ENCODE measurements at places on chromosomes 4 and X. TPM values are rescaled to one million over a fixed set of nuclear protein-coding genes. Genes with fewer than 3 reads are reported as not detected.

GRCh38 chr4:148845609-148846008 lies 403.4 kb upstream of the NR3C2 start:
- no peak overlapping the region for H3K27ac ChIP-seq
- H3K36me3 ChIP-seq: no peaks in the 10 kb centered on the region
- H3K4me1 ChIP-seq: no peaks in the 10 kb centered on the region
- no peak overlapping the region for H3K4me3 ChIP-seq

DNA sequence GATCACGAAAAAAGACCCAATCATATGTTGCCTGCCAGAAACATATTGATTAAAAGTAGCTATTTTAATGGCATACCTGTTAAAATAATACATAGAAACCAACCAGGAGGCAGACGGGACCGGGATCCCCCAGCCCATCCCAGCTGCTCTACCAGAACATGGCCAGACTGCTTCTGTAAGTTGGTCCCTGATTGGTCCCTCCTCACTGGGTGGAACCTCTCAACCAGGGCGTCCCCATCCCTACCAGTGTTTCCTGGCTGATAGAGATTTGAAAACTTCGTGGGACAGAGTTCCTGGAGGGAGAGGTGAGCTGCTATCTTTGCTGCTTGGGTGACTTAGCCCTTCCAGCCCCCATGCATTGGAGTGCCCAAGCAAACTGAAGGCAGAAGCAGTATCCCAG lies 256.2 kb downstream of the TRAM1L1 start:
- no peaks in the 10 kb centered on the region for H3K4me1 ChIP-seq
- H3K27me3 ChIP-seq: no peaks in the 10 kb centered on the region
- no peak for DNase-seq
- H3K27ac ChIP-seq: no peak overlapping the region
- no peaks in the 10 kb centered on the region for H3K36me3 ChIP-seq

- no peak overlapping the region for H3K27ac ChIP-seq
- H3K4me3 ChIP-seq: no peak overlapping the region
- no peaks in the 10 kb centered on the region for H3K4me1 ChIP-seq
- no peaks in the 10 kb centered on the region for H3K27me3 ChIP-seq
- DNase-seq: no peak
- no peaks in the 10 kb centered on the region for H3K36me3 ChIP-seq
Measured at GRCh38 chr4:176745902-176746301, 46.8 kb downstream of the VEGFC start.

DNA sequence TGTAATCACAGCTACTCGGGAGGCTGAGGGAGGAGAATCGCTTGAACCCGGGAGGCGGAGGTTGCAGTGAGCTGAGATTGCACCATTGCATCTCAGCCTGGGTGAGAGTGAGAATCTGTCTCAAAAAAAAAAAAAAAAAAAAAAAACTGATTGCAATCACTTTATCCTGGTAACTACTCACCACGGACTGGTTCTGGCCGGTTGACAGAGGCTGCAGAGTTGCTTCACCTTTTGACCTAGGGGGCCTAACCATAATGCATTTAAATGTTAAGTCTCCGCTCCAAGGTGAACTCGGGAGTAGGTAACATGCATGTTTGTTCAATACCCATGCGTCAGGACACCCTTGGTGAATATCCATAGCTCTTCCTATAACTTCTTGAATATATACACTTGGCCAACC lies 1.8 kb downstream of the PPP2R3B start:
- peaks cover 10% of the 10 kb centered on the region for H3K4me1 ChIP-seq
- H3K36me3 ChIP-seq: peaks cover 7% of the 10 kb centered on the region
- H3K4me3 ChIP-seq: no peak overlapping the region
- DNase-seq: no peak
- H3K27me3 ChIP-seq: peaks cover 3% of the 10 kb centered on the region

DNA sequence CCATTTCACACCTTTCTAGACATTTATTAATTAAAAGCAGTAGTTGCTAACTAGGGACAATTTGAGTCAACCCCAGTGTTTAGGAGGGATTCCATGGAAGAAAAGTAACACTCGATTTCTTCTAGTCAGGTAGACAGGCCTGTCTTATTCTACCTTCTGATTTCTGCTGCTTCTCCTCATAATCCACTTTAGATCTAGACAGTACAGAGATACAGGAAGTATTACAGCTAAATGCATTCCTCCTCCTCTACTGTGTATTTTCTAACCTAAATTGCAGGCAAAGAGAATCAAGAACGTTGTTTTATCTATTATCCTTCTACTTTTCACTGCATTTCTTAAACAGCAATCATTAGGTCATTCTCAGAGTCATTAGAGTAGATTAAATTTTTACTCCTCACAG lies 52.6 kb downstream of the LPAR4 start:
- no peak overlapping the region for H3K27ac ChIP-seq
- peaks cover 5% of the 10 kb centered on the region for H3K36me3 ChIP-seq
- peaks cover 16% of the 10 kb centered on the region for H3K4me1 ChIP-seq
- DNase-seq: no peak
- no peaks in the 10 kb centered on the region for H3K27me3 ChIP-seq

DNA sequence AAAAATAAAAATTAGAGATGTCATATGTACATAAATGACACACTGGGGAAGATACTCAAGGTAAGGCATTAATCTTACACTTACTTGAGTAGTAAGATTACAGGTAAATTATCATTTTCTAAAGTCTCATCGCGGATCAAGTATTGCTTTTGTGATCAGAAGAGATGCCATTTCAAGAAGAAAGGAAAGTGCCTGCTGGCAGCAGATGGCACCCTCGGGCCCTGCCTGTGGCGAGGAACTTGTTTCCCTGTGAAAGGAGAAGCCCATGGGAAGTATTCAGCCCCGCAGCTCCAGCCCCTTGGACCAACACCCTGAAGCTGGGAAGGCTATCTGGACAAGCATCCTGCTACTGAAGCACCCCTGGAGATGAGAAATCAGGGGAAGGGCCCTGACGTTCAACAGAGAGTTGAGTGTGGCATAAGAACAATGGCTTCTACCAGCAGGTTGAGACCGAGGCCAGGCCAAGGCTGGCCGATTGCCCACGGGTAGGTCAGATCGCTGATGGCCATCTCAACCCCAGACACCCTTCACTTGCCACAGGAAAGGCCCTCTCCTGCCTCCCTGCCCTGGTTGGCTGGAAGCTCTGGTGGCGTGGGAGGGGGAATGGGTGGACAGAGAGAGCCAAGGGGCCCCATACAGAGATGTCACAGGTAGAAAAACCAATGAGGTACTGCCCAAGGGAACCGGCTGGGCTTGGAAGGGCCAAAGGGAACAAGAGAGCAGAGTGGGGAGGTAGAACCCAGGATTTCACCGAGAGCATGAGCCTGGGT lies 18.8 kb upstream of the MXD4 start:
- peaks cover 35% of the 10 kb centered on the region for H3K4me1 ChIP-seq
- H3K27me3 ChIP-seq: no peaks in the 10 kb centered on the region
- peak overlapping the region; percentile 97 for H3K27ac ChIP-seq
- no peaks in the 10 kb centered on the region for H3K36me3 ChIP-seq
- no peak for DNase-seq
- no peak overlapping the region for H3K4me3 ChIP-seq

DNA sequence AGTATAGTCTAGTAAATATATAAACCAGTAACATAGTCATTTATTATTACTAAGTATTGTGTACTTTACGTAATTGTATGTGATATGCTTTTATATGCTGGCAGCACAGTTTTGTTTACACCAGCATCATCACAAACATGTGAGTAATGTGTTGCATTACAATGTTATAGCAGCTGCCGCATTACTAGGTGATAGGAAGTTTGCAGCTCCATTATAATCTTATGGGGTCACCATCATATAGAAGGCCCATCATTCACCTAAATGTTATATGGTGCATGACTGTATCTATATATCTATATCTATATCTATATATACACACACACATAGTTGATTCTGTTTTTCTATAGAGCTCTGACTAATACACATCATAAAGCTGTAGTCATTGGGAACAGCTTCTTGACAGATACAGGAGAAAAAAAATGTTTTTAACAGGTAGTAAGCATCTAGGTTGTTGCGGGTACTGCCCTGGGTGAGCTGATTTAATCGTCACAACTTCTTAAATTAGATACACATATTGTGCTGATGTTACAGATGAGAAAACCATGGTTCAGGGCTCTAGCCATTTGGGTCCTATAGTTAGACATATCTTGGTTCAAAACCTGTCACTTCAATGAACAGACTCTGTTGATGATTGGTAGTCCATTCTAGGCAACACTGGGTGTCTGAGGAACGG lies 77.9 kb downstream of the CLNK start:
- H3K27ac ChIP-seq: no peak overlapping the region
- H3K27me3 ChIP-seq: no peaks in the 10 kb centered on the region
- H3K4me1 ChIP-seq: no peaks in the 10 kb centered on the region
- no peak overlapping the region for H3K4me3 ChIP-seq
- H3K36me3 ChIP-seq: no peaks in the 10 kb centered on the region
- no peak for DNase-seq

GRCh38 chrX:9794495-9794894 lies 8.3 kb downstream of the SHROOM2 start:
- no peak overlapping the region for H3K4me3 ChIP-seq
- H3K27me3 ChIP-seq: peaks cover 2% of the 10 kb centered on the region
- DNase-seq: no peak
- no peaks in the 10 kb centered on the region for H3K4me1 ChIP-seq
- no peak overlapping the region for H3K27ac ChIP-seq

- DNase-seq: no peak
- H3K27me3 ChIP-seq: peaks cover 3% of the 10 kb centered on the region
Measured at GRCh38 chr4:10524196-10524833, 67.1 kb upstream of the ZNF518B start.

GRCh38 chrX:131288738-131289511 lies at the start of gene IGSF1:
IGSF1 (minus strand) TSS chrX:131289306; CDS start chrX:131286674, 2,632 bp downstream.
- H3K27me3 ChIP-seq: no peaks in the 10 kb centered on the region
- no peaks in the 10 kb centered on the region for H3K36me3 ChIP-seq
- no peak within 1 kb of the TSS for H3K4me3 ChIP-seq

DNA sequence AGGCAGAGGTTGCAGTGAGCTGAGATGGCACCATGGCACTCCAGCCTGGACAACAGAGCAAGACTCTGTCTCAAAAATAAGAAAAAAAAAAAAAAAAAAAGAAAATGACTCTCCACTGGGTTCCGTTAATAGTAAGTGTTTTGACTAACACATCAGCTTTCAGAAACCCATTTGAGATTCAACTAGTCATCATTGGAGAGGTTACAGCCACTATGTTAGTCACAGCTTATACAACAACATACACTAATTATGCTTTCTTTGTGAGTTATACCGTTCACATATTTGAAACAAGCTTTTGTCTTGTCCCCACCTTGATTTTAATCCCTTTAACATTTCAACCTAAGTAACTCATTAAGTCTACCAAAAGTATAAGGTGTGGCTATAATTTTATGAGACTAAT lies 48.2 kb downstream of the HADH start:
- no peak for DNase-seq
- H3K27ac ChIP-seq: no peak overlapping the region
- H3K4me1 ChIP-seq: peaks cover 12% of the 10 kb centered on the region
- no peak overlapping the region for H3K4me3 ChIP-seq

- H3K36me3 ChIP-seq: peaks cover 1% of the 10 kb centered on the region
- peak overlapping the region; percentile 89 for H3K27ac ChIP-seq
- DNase-seq: no peak
- no peaks in the 10 kb centered on the region for H3K27me3 ChIP-seq
- peak overlapping the region; percentile 79 for H3K4me3 ChIP-seq
Measured at GRCh38 chrX:148610328-148610698, 109.9 kb downstream of the AFF2 start.

GRCh38 chr4:186699298-186699697 lies 24.4 kb downstream of the FAT1 start:
- H3K27me3 ChIP-seq: no peaks in the 10 kb centered on the region
- no peaks in the 10 kb centered on the region for H3K4me1 ChIP-seq
- no peak overlapping the region for H3K27ac ChIP-seq
- DNase-seq: no peak
- H3K36me3 ChIP-seq: no peaks in the 10 kb centered on the region
- no peak overlapping the region for H3K4me3 ChIP-seq

DNA sequence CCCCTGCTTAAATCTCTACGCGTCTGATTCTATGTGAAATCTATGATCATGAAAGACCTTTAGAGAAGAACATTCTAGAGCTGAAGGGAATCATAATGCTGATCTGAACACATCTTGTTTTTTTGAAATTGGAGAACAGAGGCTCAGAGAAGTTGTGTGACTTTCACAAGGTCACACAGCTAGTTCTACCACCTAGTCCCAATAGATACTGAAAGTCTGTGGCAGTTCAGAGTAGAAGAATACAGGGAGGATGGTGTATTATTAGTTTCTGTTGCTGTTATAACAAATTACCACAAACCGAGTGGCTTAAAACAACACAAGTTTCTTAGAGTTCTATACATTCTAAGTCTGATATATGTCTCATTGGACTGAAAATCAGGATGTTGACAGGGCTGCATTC lies 14.5 kb downstream of the CYP2U1 start:
- no peaks in the 10 kb centered on the region for H3K27me3 ChIP-seq
- H3K27ac ChIP-seq: no peak overlapping the region
- peaks cover 2% of the 10 kb centered on the region for H3K4me1 ChIP-seq

DNA sequence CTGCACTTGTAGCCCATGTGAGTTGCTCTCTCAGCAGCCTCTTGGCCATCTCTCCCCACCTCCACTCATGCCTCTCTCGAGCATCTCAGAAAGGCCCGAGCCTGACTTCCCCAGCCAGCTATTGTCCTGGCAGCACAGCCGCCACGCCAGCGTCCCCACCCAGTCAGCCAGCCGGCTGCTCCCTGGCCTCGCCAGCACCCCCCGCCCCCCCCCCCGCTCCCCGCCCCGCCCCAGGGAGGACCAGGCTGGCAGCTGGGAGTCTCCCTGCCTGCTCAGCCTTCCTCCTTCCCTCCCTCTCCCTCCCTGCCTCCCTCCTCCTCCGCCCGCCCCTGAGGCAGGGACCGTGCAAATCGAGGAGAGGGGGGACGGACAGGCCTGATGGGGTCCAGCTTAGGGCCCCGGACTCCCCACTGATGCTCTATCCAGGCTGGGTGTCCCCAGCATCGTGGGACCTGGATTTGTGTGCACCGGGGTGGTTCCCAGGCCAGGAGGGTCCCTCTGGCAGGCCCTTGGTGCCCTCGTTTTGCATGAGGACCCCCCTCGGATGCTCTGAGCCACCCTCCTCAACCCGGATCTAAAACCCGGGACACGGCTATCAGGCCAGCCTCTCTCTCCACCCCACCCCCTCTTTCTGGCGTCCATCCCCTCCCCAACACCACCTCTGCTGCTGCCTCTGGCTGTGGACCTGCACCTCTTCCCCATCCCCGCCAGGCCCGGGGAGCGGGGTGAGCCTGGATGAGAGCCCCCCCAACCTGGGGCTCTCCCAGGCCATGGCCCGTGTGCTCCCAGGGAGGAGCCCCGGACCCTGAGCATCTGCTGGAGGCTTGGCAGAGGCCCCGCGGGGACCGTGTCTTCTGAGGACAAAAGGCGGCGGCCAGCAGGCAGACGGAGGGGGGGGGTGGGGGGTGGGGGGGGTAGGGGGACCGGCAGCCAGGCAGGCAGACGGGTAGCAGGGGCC lies at the start of gene GPR173:
Gene GPR173 (plus strand): TSS at position 621 of the 958 bp plus-strand sequence. CDS start 27,833 bp downstream, outside the sequence.
- H3K27me3 ChIP-seq: no peaks in the 10 kb centered on the region
- H3K36me3 ChIP-seq: no peaks in the 10 kb centered on the region
- H3K4me3 ChIP-seq: peak within 1 kb of the TSS; percentile 48
- peaks cover 3% of the 10 kb centered on the region for H3K4me1 ChIP-seq
- no peak within 1 kb of the TSS for H3K27ac ChIP-seq

The GRID2 gene
- total RNA-seq: not detected

The F8A3 gene
- 9.4 TPM for total RNA-seq

The SMARCAD1 gene
- 30.5 TPM for total RNA-seq

The CLDN34 gene
- not detected for total RNA-seq

The CYBB gene
- total RNA-seq: 155 TPM

The PNMA6A gene
- total RNA-seq: 0.38 TPM

The RHOH gene
- 183 TPM for total RNA-seq
